ENCODE measurements at places on chromosomes 4 and X.

DNA sequence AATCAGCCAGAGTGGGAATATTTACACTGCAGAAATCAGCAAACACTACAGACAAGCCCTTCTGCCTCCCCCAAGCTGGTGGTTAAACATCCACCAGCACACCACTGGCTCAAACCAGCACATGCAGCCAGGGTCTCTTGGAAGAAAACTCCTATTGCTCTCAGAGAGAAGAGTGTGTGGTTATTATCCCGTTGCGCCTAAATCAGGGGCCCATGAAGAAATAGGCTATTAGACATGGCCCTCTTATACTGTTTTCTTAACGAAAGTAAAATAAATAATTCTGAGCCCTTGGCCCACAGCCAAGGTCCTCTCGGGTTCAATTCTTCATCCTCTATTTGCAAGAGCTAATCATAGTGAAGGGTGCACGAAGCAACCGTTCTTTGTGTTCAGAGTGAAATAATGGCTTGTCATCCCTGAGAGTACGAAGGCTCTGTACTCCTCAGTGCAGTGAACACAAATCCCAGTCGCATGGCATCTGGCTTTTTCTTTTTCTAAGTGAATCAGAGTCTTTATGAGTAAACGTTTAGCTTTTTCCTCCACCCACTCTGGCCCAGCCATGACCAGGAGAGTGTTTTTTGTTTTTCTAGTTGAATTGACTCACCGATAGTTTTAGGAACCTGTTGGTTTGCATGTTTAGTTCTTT, 33.4 kb upstream of the RBM47 start:
- peak; percentile 41 for DNase-seq
- H3K36me3 ChIP-seq = no peaks in the 10 kb centered on the region
- H3K4me1 ChIP-seq = peaks cover 11% of the 10 kb centered on the region
- H3K27me3 ChIP-seq = no peaks in the 10 kb centered on the region

- H3K4me3 ChIP-seq = no peak overlapping the region
- H3K4me1 ChIP-seq = no peaks in the 10 kb centered on the region
- no peak for DNase-seq
- no peaks in the 10 kb centered on the region for H3K36me3 ChIP-seq
These were observed 138.3 kb downstream of the AREG start for GRCh38 chr4:74583089-74583700.

DNA sequence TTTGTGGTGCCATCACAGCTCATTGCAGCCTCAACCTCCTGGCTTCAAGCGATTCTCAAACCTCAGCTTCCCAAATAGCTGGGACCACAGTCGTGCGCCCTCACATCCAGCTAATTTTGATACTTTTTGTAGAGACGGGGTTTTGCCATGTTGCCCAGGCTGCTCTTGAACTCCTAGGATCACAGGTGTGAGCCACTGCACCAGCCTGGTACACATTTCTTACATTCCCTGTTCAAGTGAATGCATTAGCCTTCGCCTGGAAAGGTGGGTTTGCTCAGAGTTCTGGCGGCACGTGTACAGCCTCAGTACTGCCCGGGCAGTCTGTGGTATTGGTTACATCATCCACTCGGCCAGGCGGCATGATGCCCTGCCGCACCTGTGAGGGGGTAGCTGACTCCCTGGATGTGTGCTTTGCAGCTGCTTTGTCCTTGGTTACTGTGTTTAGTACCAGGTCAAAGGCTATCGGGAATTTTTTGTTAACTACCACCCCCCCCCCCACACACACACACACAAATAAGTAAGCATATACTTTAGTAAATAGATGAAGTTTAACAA, 57.1 kb downstream of the TNIP2 start:
- peaks cover 50% of the 10 kb centered on the region for H3K36me3 ChIP-seq
- H3K27me3 ChIP-seq = no peaks in the 10 kb centered on the region
- no peak overlapping the region for H3K4me3 ChIP-seq
- no peak for DNase-seq
- no peaks in the 10 kb centered on the region for H3K4me1 ChIP-seq

DNA sequence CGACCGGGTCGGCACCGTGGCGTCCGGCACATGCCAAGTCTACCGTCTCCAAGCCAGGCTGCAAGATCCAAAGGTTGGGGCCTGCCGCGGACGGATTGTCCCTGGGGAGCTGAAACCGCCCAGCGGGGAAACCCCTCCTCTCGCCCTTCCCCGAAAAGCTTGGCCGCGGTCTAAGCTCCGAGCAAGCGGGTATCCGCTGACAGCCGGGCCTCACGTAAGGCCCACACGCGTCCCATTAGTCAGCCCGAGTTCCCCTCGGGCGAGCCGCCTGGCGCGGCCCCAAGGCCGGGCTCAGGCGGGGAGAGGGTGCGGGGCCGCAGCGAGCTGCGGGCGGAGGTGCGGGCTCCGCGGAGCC, 6.8 kb upstream of the BCOR start:
- peaks cover 47% of the 10 kb centered on the region for H3K4me1 ChIP-seq
- H3K4me3 ChIP-seq = no peak overlapping the region
- peak overlapping the region; percentile 93 for H3K27ac ChIP-seq

GRCh38 chr4:123776267-123776666, 379.7 kb downstream of the SPRY1 start:
- no peaks in the 10 kb centered on the region for H3K4me1 ChIP-seq
- H3K36me3 ChIP-seq = no peaks in the 10 kb centered on the region

DNA sequence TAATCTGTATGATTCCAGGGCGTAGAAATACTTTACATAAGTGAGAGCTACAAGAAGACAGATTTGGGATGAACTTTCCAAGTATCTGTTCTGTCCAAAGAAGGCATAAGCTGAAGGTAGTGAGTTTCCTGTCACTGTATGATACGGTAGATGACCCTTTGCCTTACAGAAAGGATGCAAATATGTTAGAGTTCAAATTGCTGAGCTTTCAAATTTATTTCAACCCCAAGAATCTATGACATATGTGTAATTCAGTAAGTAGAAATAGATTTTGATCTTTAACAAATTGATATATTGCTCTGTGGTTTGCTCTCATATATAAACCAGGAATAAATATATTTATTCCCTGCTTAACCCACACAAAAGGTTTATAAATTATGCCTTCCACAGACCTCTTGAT, 16.5 kb downstream of the DIPK2B start:
- H3K27ac ChIP-seq = no peak overlapping the region
- H3K27me3 ChIP-seq = no peaks in the 10 kb centered on the region
- no peaks in the 10 kb centered on the region for H3K4me1 ChIP-seq
- H3K4me3 ChIP-seq = no peak overlapping the region
- no peak for DNase-seq

DNA sequence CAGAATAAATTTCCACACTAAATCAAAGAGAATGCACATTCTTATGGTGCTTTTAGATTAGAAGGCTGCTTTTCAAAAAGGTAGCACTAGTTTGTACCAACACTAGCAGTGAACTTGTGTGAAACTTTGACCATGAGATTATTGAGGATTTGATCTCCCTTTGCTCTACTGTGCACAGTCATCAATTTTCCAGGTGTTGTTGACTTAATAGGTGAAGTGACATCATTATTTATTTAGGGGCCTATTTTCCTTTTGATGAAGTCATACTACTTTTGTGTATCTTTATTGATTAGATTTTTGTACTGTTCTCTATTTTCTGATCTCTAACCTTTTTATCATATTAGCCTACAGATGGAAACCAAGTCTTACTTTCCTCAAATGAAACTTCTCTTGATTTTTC, 507.9 kb upstream of the LCORL start:
- H3K27ac ChIP-seq = no peak overlapping the region
- DNase-seq = no peak
- H3K36me3 ChIP-seq = no peaks in the 10 kb centered on the region

DNA sequence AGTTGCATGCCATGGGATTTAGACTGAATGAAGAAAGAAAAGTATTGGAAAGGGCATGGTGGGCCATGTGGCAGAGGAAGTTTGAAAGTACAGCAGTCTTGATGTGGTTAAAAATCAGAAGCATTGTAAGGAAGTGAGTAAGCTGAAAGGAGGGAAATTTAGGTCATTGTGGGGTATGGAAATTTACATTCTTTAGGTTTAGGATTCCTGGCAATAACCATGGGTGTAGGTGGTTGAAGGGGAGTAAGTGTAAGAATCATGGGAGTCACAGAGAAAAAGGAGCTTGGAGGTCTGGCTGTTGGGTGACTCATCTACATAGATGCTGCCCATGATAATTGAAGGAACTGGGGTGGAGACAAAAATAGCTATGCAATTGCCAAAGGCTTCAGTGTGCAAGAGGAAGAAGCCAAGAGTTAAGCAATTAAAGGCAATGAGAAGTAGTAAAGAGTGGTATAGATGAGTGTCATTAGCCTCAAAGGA, 243.8 kb upstream of the LDB2 start:
- no peak for DNase-seq
- H3K27ac ChIP-seq = no peak overlapping the region
- no peaks in the 10 kb centered on the region for H3K36me3 ChIP-seq
- no peaks in the 10 kb centered on the region for H3K4me1 ChIP-seq
- no peak overlapping the region for H3K4me3 ChIP-seq

DNA sequence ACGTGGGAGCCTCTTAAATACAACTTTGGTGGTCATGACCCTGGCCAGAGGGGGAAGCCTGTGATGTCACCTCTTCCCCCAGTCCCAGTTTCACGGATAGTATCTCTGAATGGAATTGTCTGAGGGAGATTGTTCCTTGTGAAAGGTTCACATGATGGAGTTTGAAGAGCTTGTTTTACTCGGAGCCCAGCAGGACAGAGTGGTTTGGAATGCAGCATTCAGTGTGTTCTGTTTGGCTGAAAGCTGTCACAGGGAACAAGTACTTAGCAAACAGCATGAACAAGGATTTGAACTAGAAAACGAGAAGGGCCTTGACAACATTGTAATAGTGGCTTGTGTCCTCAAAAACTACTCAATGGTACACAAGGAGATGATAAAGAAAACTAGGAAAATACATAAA, 133.9 kb upstream of the CXorf66 start:
- H3K27me3 ChIP-seq = no peaks in the 10 kb centered on the region
- no peaks in the 10 kb centered on the region for H3K36me3 ChIP-seq
- no peak for DNase-seq
- no peak overlapping the region for H3K4me3 ChIP-seq

GRCh38 chr4:168569066-168569930, 72.4 kb downstream of the PALLD start:
- no peaks in the 10 kb centered on the region for H3K36me3 ChIP-seq
- H3K4me3 ChIP-seq = no peak overlapping the region
- no peaks in the 10 kb centered on the region for H3K27me3 ChIP-seq
- H3K4me1 ChIP-seq = peaks cover 11% of the 10 kb centered on the region
- peak; percentile 62 for DNase-seq

GRCh38 chrX:110397904-110398303, 39.3 kb downstream of the RTL9 start:
- no peak overlapping the region for H3K4me3 ChIP-seq
- no peaks in the 10 kb centered on the region for H3K27me3 ChIP-seq
- H3K36me3 ChIP-seq = no peaks in the 10 kb centered on the region
- DNase-seq = no peak
- no peaks in the 10 kb centered on the region for H3K4me1 ChIP-seq
- H3K27ac ChIP-seq = no peak overlapping the region

GRCh38 chrX:21225643-21226042, 148.6 kb upstream of the CNKSR2 start:
- DNase-seq = no peak
- no peaks in the 10 kb centered on the region for H3K4me1 ChIP-seq
- no peaks in the 10 kb centered on the region for H3K36me3 ChIP-seq
- H3K27ac ChIP-seq = no peak overlapping the region
- H3K4me3 ChIP-seq = no peak overlapping the region

DNA sequence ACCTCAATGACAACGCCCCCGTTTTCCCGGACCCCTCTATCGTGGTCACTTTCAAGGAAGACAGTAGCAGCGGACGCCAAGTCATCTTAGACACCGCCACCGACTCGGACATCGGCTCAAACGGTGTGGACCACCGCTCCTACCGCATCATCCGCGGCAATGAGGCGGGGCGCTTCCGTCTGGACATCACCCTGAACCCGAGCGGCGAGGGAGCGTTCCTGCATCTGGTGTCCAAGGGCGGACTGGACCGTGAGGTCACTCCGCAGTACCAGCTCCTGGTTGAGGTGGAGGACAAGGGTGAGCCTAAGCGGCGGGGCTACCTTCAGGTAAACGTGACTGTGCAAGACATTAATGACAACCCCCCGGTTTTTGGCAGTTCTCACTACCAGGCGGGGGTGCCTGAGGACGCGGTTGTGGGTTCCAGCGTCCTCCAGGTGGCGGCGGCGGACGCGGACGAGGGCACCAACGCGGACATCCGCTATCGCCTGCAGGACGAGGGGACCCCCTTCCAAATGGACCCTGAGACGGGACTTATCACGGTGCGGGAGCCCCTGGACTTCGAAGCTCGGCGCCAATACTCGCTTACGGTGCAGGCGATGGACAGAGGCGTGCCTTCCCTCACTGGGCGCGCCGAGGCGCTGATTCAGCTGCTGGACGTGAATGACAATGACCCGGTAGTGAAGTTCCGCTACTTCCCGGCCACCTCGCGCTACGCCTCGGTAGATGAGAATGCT, 2.2 kb downstream of the FAT4 start:
- no peaks in the 10 kb centered on the region for H3K36me3 ChIP-seq
- peak; percentile 20 for DNase-seq
- no peak overlapping the region for H3K27ac ChIP-seq
- peaks cover 28% of the 10 kb centered on the region for H3K4me1 ChIP-seq
- H3K4me3 ChIP-seq = peak overlapping the region; percentile 88

DNA sequence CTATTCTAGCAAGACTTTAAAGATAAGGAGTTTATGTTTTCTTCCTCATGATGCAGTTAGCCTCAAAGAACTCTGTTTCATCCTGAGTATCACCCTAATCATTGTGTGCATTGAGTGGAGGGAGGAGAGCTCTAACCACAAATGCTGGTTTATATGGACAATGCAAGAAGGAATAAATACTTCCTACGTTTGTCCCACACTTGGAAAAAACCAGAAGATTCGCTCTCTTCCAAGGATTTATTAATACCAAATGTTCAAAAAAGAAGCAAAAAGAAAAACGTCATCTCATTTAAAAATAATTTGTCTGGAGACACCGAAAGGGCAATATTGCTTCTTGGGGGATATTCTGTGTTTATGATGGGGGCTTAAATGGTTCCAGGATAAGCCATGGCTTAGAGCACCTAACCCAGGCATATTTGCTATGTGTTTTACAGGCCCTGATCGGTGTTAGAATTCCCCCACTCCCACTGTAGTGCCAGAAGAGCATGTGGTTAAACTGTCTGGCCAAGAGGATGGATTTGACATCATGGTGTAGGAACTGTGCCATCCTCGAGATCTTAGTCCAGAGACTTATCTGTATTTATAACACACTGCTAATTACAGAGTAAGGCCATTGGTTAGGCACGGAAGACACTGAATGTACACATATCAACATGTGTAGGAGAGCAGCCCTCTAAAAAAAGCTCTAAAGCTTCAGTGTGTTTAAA, 227.2 kb downstream of the ANK2 start:
- no peak overlapping the region for H3K27ac ChIP-seq
- no peak for DNase-seq
- no peaks in the 10 kb centered on the region for H3K36me3 ChIP-seq
- H3K27me3 ChIP-seq = no peaks in the 10 kb centered on the region
- H3K4me3 ChIP-seq = no peak overlapping the region

GRCh38 chrX:15737959-15738902, at the start of gene CA5B:
Gene CA5B, plus strand, starts transcription at chrX:15738270. Its CDS starts 11,754 bp downstream, at chrX:15750024.
- peak within 1 kb of the TSS; percentile 74 for H3K27ac ChIP-seq
- peaks cover 17% of the 10 kb centered on the region for H3K4me1 ChIP-seq
- H3K4me3 ChIP-seq = no peak within 1 kb of the TSS
- no peaks in the 10 kb centered on the region for H3K27me3 ChIP-seq
- H3K36me3 ChIP-seq = no peaks in the 10 kb centered on the region
